Skin of body (tissue), 3 donors: ENCODE measurements at places on chromosomes 4 and X. TPM values are rescaled to one million over a fixed set of nuclear protein-coding genes. Genes with fewer than 3 reads are reported as not detected.

- no peak for DNase-seq
Measured at GRCh38 chrX:78922754-78923153, 22.4 kb upstream of the P2RY10 start.

- no peak for DNase-seq
Measured at GRCh38 chr4:42482516-42483327, 85.4 kb downstream of the SHISA3 start.

DNA sequence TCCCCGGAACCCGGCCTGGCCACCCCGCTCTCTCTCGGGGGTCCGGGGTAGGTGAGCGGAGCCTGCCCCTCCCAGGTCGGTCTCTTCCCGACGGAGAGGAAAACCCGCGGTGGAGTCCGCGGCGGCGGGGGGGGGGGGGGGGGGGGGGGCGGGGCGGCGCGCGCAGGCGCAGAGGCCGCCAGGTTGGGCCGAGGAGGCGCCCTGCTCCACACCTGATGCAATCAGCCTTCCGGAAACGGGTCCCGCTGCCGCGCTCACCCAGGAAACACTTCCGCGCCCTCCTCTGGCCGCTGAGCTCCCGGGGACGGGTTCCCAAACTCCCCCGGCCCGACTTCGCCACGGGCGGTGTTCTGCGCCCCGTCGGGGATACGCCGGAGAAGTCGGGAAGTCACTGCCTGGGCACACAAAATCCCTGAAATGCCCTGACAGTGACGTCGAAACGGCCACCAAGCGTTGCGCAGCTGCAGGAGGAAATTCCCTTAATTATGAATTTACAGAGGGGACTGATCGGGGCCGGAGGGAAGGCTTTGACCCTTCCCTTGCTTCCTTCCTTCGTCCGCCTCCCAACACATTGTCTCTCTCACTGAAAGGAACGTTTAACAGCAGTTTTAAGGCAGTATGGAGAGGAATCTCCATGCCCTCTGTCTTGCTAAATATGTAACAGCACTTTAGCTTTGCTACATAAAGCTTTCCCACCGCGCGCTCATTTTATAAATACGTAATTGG lies 2.1 kb upstream of the APBB2 start:
- DNase-seq: peak; percentile 81

The IBSP gene
- 0.30 TPM for total RNA-seq

GRCh38 chrX:128728943-128729342 lies 676.7 kb upstream of the ACTRT1 start:
- DNase-seq: no peak

The BEND2 gene
- total RNA-seq: not detected

The ADGRG2 gene
- 2.4 TPM for total RNA-seq
